ENCODE measurements at places on chromosomes 6 and 20.

DNA sequence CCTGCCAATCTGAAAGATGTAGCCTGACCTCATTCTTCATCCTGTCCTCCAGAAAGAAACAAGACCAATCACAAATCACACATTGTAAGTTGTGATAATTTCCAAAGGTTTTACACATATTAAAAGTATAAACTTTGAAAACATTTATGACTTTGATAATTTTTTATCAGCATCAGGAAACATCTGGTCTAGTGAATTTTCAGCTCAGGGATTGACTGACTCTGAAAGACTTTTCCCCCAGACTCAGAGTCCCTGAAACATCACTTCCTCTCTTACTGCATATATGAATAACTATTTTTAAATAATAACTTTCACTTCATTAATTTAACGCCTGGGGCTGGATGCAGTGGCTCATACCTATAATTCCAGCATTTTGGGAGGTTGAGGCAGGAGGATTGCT is 48.5 kb upstream of the SSTR4 start:
- no peak for DNase-seq

GRCh38 chr6:154450498-154450897 is 60.0 kb downstream of the CNKSR3 start:
- DNase-seq, result no peak

GRCh38 chr6:29678114-29678513 is 2.8 kb downstream of the ZFP57 start:
- DNase-seq, result no peak

DNA sequence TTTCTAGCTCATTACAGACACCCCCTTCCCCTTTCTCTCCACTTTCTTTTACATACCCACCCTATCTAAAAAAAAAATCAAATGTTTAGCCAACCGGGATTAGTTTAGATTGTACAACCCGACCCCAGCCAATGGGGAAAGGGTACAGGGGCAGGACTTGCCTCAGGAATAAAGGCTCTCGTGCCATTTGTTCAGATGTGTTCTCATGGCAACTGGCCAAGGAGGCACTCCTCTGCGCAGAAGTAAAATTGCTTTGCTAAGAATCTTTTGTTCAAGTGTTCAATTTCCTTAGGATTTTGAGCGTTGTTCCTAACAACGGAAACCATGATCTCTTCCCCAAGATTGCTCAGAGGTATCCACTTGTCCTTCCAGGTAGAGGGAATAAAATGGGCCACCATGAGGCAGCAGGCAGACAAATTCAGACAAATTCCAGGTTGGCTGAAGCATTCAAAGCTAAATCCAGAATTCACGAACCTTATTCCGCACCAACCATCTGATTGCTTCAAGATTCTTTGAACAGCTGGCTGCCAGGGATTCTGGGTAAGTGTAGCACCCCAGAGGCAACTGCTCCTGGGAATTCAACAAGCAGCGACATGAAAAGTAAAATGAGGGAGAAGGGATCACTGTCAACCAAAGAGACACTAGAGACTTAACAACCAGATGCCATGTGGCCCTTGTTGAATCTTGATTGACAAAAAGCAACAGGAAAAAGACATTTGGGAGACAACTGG is 431.8 kb downstream of the PREX1 start:
- no peak for DNase-seq

DNA sequence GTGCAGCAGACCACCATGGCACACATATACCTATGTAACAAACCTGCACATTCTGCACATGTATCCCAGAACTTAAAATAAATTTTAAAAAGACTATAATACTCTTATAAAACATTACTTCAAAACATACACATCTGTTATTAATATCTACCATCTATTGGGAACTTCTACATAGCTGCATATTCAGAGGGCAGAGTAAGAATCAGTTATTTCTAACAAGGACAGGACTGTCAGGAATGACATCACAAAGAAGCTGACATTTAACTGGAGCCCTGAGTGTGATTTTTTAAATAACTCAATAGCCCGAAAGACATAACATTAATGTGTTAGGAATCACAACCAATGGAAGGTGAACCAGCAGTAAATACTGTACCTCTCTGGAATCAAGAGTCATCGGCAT is 276.7 kb upstream of the ECI2 start:
- DNase-seq, result no peak

- no peak for DNase-seq
Measured at GRCh38 chr20:52859156-52859876, 112.8 kb upstream of the TSHZ2 start.

- DNase-seq, result no peak
Measured at GRCh38 chr6:22437665-22438064, 131.7 kb upstream of the HDGFL1 start.

DNA sequence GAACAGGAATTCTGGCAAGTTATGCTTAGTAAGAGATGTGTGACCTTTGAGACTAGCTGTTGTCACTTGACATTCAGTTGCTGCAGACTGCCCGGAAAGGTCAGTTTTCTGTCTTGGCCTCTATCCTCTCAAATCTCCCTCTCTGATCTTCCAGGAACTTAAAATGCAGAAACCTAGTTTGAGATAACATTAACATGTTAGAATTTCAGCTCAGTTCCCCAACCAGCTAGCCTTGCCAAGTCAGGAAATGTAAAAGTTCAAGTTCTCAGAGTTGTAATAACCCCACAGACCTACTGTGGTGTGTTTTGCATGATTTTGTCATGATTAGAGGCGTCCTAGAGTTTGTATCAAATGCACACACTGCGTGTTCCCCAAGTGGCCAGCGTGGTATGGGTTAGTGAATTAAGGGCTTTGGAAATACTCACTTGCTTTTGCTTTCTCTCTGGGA is 46.6 kb downstream of the DUSP22 start:
- no peak for DNase-seq

- no peak for DNase-seq
Measured at GRCh38 chr20:18252597-18253451, 35.5 kb upstream of the ZNF133 start.

DNA sequence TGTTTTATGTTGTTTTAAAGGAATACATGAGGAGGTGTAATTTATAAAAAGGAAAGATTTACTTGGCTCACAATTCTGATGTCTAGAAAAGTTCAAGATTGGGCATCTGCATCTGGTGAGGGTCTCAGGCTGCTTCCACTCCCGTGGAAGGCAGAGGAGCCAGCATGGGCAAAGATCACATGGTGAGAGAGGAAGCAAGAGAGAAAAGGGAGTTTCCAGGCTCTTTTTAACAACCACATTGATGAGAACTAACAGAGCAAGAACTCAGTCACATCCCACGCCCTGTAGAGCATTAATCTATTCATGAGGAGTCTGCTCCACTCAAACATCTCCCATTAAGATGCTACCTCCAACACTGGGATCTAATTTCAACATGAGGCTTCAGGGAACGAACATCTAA is 1666.3 kb downstream of the HACE1 start:
- no peak for DNase-seq

- no peak for DNase-seq
Measured at GRCh38 chr20:36784900-36785299, 11.3 kb upstream of the DSN1 start.
